ENCODE measurements at places on chromosomes 12 and 14.

GRCh38 chr14:32693114-32693513 is 245.6 kb upstream of the NPAS3 start:
- no peak for DNase-seq

- peak; percentile 4 for DNase-seq
These were observed 441 bp downstream of the E2F7 start for GRCh38 chr12:77064896-77065360.

- DNase-seq: no peak
These were observed 104.8 kb downstream of the RIMBP2 start for GRCh38 chr12:130611026-130611905.

- no peak for DNase-seq
These were observed 1.6 kb downstream of the HOXC9 start for GRCh38 chr12:54001283-54002187.

DNA sequence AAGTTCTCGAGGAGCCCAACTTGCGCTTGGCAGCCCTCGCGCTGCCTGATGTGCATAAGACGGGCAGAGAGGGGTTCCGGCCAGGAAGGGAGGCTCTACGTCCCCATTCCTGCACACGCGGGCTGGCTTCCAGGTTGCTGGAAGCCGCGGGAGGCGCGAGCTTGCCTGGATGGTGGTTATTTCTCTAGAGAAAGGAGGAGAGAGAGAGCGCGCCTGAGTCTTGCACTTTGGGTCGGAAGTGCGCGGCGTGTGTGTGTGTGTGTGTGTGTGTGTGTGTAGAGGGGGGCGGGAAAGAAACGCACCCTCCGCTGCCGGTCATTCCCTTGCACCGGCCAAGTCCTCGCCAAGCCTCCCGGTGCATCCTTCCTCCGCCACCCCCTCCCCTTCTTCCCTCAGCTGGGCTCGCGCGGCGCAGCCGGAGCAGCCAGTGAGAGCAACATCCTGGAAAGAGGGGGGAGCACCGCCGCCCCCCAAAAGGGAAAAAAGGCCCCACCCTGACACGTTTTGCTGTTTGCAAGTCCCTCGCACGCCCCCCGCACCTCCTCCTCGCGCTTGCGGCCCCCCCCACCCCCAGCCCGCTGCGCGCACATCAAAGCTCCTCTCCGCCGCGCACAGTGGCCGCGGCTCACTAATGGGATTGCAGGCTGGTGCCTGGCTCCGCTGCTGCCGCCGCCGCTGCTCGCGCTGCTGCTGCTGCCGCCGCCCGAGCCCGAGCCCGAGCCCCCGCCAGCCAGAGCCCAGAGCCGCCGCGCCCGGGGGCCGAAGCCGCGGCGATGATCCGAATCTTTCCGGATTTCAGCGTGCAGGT is 4.4 kb upstream of the NPAS3 start:
- no peak for DNase-seq

GRCh38 chr12:104591257-104591885 is 134.6 kb downstream of the CHST11 start:
- no peak for DNase-seq

DNA sequence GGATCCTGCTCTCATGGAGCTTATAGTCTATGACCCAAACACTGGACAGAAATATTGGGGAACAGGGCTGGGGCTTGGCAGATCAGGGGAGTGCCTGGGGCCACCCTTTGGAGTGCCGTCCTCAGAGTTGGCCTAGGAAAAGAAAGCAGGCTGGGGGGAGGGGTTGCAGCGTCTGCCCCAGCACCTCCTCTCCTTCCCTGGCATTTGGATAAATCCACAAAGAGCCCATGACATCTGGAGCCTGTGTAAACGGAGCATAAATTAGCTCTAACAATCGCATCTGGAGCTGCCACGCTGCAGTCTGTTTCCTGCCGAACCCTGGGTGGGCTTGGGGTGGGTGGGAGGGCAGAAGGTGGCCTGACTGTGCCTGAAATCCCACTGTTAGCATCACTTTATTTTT is 63.8 kb downstream of the MVK start:
- no peak for DNase-seq

DNA sequence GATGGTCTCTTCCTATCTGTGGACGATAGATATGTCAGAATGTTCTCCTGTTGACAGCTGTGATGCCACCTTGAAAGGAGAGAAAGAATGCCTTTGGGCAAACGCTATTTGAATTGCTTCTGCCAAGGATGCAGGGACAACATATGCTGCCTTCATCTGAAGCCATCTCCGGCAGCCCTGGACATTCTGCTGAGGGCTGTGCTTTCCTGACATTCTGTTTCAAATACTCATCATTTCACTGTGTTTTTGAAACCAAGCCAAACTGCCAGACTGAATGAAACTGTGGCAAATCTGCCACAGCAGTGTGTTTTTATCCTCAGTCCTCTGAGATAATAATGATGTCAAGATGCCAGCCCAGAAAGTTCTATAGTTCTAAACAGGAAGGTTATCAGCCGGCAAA is 85.8 kb upstream of the BCAT1 start:
- DNase-seq: no peak

- DNase-seq: no peak
These were observed 9.9 kb downstream of the BMAL2 start for GRCh38 chr12:27342536-27342935.

DNA sequence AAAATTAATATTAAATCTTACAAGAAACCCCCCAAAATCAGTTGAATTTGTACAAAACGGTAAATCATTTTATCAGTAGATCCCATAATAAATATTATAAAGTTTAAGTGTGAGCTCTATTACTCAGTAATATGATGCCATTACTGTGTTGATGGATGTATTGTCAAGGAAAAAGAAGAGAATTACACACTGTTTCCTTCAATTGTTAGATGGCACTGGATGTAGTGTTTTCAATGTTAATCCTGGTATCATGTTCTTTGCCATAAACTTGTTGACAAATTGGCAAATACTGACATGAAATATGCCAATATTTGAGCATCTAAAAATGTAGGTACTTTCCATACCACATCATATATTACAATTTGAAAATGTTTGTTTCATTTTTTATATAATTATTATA is 101.6 kb downstream of the NTS start:
- no peak for DNase-seq

DNA sequence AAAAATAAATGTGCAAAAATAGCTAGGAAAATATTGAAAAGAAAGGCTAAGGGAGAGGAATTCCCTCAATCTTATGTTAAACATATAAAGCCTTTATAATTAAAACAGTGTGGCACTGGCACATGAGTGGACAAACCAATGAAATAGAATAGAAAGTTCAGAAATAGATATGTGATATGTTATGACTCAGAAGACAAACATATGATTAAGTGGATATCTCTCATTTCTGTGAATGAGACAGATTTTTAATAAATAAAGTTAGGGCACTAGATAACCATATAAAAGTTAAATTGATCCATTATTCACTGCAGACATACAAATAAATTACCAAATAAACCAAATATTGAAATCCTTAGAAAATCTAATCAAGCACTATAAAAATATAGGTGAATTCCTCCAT is 73.0 kb downstream of the ALG10B start:
- no peak for DNase-seq

- no peak for DNase-seq
These were observed 69.2 kb downstream of the NOVA1 start for GRCh38 chr14:26528415-26529182.

DNA sequence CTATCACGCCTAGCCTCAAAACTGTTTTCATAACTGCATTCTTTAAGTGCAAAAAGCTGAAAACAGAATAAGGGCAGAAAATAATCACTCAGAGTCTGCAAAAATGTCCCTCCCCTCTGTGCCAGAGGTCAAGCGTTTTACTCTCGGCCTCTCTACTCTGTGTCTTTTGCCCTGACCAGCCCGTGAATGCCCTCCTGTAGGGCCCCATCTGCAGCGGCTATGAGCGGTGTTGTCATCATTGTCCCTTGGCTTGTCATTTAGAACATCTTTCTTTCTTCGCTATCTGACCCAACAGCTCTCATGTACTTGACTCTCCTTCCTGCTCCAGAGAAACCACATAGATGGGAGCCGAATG is 21.7 kb downstream of the ELK3 start:
- no peak for DNase-seq

DNA sequence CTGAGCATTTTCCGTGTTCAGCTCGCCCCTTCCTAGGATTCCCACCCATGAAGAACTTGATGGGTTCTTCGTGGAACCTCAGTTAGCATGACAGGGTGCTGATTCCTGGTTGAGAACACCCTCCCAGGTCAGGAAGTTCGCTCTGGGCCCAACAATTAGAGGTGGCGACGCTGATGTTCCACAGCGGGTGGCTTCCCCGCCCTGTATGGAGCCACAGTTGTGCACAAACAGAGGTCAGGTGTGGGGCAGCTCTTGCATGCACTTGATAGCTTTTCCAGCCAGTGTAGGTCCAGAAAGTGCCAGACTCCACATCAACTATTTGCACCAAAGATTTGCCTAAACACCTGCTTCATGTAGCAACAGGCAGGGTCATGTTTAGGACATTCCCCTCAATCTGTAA is 788.2 kb downstream of the MED13L start:
- DNase-seq: no peak
